CD4-positive, alpha-beta T cell (primary cell): ENCODE measurements at places on chromosomes 1 and 21.

DNA sequence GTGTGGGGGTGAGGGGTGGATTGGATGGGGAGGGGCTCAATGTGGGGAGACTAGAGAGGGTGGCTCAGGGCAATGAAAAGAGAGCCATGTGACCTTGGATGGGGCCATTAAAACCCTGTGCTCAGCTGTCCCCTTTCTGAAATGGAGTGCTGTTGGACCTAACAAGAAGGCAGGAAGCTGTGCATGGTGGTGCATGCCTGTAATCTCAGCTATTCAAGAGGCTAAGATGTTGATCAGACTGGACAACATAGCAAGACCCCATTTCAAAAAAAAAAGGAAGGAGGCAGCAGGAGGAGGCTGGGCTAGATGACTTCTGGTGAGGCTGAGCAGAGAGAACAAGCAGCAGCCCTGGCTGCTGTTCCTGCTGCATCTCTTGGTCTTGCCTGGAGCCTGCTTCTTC is 7.0 kb downstream of the OPRD1 start:
- DNase-seq: no peak

DNA sequence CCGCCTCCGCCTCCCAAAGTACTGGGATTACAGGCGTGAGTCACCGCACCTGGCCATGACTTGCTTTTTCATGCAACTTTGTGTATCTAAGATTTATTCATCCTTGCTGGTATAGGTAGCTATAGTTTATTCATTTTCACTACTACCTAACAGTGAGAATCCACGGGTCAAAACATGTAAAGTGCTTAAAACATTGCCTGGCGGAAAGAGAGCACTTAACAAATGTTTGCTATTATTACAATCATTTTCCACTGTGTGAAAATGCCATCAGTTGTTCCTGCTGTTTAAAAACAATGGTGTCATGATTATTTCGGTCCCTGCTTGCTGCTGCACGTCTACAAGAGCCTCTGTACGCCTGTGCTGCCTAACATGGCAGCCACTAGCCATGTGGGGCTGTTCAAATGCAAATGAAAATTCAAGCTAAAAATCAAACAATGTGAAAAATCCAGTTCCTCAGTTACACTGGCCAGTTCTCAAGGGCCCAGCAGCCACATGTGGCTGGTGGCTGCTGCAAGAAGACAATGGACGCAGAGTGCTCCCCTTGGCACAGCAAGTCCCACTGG is 65.1 kb downstream of the CLSTN1 start:
- no peak for DNase-seq

GRCh38 chr1:4711416-4712275 is 57.2 kb downstream of the AJAP1 start:
- no peak for DNase-seq

- no peak for DNase-seq
These were observed 127.6 kb downstream of the C1orf21 start for GRCh38 chr1:184514447-184514846.

- DNase-seq: no peak
These were observed 80.6 kb downstream of the NAV1 start for GRCh38 chr1:201619513-201619912.

- DNase-seq: no peak
These were observed 39.0 kb downstream of the DAB1 start for GRCh38 chr1:57384901-57385300.

DNA sequence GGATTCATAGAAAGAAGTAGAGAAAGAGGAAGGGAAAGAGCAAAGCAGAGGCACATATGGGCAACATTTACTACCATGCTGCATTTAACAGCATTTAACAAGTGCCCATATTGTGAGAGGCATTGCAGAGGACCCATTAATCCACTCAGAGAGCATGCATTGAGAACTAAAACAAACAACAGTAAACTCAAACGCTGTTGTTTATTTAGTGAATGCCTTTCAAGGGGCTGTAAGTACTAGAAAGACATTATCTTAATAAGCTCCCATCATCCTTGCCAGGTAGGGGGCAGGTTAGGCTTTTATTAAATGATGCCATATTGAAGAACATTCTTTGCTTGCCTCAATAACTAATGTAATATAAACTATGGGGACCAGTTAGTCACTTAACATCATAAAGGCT is 254.3 kb upstream of the DAB1 start:
- no peak for DNase-seq

- DNase-seq: no peak
These were observed 26.5 kb downstream of the SSBP3 start for GRCh38 chr1:54379555-54380289.

DNA sequence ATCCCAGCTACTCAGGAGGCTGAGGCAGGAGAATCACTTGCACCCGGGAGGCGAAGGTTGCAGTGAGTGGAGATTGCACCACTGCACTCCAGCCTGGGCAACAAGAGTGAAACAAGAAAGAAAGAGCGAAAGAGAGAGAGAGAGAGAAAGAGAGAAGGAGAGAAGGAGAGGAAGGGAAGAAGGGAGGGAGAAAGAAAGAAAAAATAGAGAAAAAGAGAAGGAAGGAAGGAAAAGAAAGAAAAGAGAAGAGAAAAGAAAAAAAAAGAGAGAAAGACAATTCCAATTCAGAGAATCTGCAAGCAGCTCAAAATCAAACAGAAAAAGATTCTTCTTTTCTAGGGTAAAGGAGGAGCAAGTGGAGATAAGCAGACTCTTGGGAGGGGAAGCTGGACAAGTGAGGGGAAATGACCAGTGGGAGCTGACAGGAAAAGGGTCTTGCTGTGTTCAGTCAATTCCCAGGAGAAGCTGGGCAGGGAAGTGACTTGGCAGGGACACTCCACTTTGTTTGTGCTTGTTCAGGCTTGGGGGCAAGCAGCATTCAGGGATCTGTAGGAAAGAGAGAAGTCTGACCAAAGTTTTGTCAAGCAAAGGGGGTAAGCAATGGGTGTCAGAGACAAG is 3.6 kb upstream of the CAPN2 start:
- DNase-seq: no peak

GRCh38 chr1:62175568-62176179 is 19.0 kb upstream of the L1TD1 start:
- peak; percentile 12 for DNase-seq

DNA sequence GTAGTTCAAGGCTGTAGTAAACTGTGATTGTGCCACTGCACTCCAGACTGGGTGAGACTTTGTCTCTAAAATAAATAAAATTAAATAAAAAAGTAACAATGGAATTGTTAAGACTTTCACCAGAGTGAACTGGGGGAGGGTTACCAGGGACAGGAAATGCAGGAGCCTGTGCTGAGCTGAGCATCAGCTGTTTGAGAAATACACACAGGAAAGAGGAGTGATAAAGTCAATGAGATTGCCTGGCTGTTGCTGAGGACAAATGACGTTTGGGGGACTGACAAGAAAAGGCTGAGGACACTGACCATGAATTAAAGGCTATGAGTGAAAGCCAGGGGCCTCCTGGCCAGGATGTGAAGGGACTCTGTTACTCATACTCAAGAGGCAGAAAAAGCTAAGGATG is 226.3 kb downstream of the SETD4 start:
- DNase-seq: no peak

DNA sequence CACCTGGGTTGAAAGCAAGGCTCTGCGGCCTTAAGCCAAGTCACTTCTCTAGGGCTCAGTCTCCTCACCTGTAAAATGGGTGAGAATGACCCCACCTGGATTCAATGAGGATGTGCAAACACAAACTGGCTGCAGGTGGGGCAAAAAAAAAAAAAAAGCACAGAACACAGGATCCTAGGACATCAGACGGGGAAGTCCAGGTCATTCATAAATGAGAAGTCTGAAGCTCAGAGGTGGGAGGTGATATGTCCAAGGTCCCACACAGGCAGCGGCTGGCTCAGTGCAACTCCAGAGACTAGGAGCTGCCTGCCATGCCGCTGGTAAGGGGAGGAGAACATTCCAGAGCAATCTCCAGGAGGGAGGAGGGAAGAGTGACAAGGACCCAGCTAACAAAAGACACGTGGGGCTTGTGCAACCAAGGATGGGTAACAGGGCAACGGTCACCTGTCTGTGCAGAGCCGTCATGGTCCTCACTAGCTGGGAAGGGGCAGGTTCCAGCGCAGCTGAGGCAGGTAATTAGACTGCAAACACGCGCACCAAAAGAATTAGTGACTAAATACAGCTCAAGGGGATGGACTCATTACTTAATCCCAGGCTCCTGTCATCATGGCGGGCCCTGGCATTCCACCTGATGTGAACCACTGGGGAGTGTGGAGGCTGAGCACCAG is 19.5 kb downstream of the IFFO2 start:
- DNase-seq: no peak

GRCh38 chr1:90925928-90926869 is 95.6 kb downstream of the ZNF644 start:
- DNase-seq: no peak

- DNase-seq: no peak
These were observed 134.2 kb downstream of the PGBD5 start for GRCh38 chr1:230291731-230292620.

DNA sequence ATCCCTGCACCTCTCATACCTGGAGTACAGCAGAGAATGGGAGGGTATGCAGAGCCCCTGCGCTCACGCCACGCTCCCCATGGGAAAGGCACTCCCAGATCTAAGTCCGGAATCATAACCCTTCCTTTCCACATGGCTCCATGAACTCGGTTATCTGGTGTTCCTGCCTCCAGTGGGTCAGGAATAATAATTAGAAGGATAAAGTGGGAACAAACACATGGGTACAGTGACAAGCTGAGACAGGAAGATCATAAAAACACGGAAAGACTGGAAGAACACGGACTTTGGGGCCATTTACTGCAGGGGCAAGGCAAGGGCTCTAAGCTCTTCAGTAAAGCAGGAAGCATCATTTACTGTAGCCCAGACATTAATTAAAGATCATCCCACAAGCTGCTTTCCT is 48.6 kb downstream of the FOXO6 start:
- no peak for DNase-seq

GRCh38 chr1:203037509-203038190 is 11.4 kb downstream of the PPFIA4 start:
- no peak for DNase-seq

- no peak for DNase-seq
These were observed 108.4 kb upstream of the TMEM51 start for GRCh38 chr1:15045123-15045522.

DNA sequence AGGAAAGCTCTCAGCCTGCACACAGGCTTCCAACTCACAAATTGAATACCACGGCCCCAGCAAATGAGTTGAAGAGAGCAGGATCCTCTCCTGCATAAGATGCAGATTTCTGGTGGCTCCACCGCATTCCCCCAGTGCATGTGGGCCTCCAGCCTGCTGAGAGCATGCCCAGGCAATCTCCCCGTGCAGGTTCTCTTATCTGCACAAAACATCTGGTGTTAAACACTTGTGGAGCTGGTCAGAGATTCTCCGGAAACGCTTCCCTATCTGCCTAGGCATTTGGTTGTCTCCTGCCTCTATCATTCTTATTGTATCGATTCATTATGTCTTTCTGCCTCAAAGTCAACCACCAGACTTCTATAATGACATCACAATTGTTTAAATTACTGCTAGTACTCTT is 1349.0 kb upstream of the B3GALT2 start:
- no peak for DNase-seq

- DNase-seq: no peak
These were observed 90.5 kb downstream of the CDC42BPA start for GRCh38 chr1:227227761-227228160.

- DNase-seq: no peak
These were observed 87.6 kb downstream of the PTPRC start for GRCh38 chr1:198726455-198726854.

DNA sequence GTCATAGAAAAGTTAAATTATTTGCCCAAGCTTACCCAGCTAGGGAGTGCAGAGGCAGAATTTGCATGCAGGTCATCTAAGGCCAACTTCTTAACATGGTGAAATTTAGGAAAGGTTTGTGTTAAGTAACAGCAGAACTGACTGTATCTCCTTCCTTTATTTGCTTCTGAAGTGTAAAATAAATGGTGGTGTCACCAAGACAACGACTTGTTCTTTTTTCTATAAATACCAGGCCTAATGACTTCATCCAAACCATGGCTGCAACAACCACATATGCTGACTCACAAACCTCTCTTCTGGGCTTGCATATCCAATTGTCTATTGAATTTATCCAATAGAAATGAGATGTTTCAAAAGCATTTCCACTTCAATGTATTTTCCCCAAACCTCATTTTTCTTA is 19.1 kb downstream of the COL24A1 start:
- DNase-seq: no peak

DNA sequence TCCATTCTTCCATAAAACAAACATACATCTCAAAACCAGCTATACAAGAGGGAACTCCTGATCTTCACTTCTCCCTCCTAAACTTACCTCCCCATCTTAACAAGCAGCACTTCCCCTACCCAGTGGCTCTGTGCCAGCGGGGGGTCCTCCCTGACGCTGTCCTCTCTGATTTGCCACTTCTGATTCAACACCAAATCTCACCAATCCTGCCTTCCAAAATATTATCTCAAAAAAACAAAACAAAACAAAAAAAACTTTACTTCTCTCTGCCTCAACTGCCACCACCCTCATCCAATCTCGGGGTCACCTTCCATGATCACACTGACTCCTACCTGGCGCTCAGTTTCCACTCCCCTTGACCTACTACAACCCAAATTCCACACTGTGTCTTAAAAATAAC is 72.8 kb downstream of the SLC45A1 start:
- no peak for DNase-seq

GRCh38 chr1:37403166-37403565 is 71.2 kb upstream of the ZC3H12A start:
- DNase-seq: no peak

GRCh38 chr1:40247655-40248054 is at the start of gene TMCO2:
Gene TMCO2, plus strand, starts transcription at chr1:40247937. Its CDS starts 57 bp downstream, at chr1:40247994.
- no peak for DNase-seq

- DNase-seq: no peak
These were observed 43.0 kb downstream of the TMCC2 start for GRCh38 chr1:205270764-205271163.

DNA sequence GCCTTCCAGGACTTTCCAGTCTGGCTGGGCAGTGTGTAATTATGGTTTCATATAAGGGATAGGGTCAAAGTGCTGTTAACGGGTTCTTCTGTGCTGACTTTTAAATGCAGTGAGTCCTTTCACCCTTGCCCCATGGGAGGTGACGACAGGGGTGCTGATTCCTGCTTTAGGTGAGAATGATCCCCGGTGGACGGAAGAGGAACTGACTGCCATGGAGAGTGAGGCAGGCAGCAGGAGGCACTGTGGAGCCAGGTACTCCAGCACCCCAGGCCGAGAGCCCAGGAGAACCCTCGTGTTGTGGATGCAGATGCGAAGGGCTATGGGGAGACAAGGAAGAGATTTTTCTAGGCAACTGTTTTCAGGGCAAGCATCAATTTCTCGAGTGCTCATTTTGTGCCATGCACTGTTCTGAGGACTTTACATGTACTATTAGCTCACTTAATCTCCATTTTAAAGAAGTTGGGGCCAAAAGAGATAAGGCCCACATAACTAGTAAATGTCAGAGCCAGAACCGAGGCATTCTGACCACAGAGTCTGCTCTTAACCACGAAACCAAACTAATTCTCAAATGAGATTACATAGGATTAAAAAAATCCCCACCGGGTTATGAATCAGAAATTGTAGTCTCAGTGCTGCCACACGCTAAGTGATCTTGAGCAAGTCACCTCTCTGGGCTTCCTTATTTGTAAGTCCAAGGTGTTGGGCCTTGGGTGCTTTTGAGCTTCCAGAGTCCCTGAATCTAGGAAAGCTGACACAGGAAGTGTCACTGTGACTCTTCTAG is 28.2 kb downstream of the STPG1 start:
- DNase-seq: peak; percentile 40

- no peak for DNase-seq
These were observed 21.8 kb downstream of the LURAP1 start for GRCh38 chr1:46224966-46225365.

- DNase-seq: no peak
These were observed 70.8 kb downstream of the TIAM1 start for GRCh38 chr21:31273278-31273677.
